Activated CD4-positive, alpha-beta T cell treated with anti-CD3 and anti-CD28 coated beads, Interleukin-2, amount 50 U/mL, for 24 hours (primary cell): ENCODE measurements at places on chromosomes 7 and 10.

GRCh38 chr10:8504499-8504898 is 450.0 kb downstream of the GATA3 start:
- no peak for DNase-seq

DNA sequence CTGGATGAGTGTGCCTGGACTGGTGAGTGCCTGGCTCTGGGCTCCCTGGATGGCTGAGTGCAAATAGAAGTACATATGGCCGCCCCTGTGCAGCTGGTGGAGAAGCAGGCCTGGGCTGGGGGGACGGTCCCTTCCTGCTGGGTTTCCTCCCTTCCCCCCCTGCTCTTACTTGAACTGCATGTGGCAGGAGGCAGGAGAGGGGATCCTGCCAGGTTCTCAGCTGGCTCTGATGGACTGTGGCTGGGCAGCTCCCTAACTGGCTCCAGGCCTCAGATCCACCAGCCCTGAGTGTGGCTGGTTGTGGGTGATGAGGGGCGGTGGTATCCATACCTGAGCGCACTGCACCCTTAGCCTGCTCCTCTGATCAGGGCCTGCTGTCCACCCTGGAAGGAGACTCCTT is 26.9 kb downstream of the ADCY1 start:
- no peak for DNase-seq

DNA sequence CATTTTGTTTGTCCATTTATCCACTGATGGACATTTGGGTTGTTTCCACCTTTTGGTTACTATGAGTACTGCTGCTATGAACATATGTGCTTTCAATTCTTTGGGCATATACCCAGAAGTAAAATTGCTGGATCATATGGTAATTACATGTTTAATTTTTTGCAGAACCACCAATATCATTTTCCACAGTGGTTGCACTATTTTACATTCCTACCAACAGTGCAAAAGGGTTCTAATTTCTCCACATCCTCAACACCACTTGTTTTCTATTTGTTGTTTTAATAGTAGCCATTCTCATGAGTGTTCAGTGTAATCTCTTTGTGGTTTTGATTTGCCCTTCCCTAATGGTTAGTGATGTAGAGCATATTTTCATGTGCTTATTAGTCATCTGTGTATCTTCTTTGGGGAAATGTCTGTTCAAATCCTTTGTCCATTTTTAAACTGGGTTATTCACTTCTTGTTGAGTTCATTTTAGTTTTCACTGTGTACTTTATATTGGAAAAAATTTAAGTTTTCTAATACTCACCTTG is 101.9 kb downstream of the HIBADH start:
- no peak for DNase-seq

DNA sequence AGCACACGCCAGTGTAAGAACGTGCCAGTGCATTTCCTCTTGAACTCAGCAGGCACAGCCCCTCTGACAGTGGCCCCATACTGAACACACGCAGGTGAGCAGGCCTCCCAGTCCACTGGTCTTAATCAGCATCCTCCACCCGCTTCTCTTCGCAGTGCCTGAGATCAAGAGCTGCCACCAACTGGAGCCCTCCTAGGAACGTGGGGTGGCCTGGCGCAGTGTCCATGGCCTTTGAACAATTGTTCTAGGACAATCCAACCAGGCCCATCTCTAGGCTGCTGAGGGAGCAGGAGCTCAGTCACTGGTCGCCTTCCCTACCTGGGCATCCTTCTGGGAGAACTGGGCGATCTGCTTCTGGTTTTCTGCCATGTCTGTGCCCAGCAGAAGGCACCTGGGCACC is 15.2 kb downstream of the PYROXD2 start:
- no peak for DNase-seq

DNA sequence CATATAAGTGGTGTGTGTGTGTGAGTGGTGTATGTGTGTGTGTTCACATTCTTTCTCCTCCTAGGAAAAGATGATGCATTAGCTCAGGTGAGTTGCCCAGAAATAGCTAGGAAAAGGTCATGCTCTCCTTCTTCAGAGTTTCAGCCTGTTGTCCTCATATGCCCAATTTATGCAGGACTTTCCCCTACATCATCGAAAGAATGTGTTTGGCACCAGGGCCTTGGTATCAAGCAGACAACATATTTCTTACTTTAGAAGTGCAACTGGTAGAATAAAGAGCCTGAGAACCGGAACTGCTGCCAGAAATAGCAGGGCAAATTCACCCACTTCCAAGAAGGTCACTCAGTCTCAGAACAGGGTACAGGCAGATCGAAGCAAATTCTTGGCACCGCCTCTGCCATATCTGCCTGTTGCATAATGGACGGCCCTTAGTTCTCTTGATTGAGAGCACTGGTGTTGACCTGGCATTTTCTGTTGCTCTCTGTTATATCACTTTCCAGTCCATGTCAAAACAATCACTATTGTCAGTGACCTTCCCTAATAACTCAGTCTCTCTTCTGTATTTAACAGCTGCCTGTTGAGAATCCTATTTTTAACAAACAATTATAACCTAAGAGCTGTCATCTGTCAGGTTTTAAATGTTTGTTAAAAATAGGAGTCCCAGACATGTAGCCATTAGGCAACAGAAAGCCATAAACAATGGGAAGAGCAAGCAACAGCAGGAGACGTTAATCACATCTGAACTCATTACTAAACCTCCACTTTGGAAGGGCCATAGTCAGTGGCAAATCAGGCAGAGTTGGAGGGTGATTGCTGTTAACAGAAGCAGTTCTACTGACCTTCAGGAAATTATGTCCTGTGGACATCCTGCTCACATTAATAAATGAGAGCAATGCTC is 20.7 kb downstream of the ADRB1 start:
- no peak for DNase-seq

- DNase-seq: no peak
Observed at GRCh38 chr7:70035955-70036354, 437.7 kb downstream of the AUTS2 start.

DNA sequence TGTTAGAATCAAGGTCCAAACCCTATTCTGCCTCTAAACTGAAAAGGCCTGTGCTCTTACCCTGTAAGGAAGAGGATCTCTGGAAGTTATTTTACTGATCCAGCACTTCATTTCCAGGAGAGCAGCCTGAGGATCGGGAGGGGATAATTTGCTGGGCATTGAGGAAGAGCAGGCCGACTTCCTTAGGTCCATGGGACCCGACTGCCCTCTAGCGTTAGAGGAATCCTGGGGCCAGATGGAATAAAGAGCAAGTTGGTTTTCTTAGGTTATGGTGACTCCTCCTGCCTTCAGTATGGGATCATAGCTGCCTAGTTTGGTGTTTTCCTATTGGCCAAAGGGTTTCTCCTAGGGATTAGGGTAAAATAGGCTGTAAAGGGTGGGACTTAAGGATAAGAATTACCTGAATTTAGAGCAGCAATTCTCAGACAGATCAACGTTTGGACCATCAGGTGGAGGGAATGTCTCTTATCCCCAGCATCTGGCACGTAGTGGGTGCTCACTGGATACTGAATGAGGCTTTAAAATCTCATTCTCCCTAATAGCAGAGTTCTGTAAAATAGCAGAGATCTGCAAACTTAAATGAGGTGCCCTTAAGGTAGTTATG is 40.0 kb upstream of the SORBS1 start:
- DNase-seq: peak; percentile 30

- DNase-seq: no peak
Observed at GRCh38 chr10:50260791-50261281, 9.5 kb upstream of the ASAH2 start.

- DNase-seq: no peak
Observed at GRCh38 chr7:101803203-101804087, 14.0 kb upstream of the CUX1 start.

DNA sequence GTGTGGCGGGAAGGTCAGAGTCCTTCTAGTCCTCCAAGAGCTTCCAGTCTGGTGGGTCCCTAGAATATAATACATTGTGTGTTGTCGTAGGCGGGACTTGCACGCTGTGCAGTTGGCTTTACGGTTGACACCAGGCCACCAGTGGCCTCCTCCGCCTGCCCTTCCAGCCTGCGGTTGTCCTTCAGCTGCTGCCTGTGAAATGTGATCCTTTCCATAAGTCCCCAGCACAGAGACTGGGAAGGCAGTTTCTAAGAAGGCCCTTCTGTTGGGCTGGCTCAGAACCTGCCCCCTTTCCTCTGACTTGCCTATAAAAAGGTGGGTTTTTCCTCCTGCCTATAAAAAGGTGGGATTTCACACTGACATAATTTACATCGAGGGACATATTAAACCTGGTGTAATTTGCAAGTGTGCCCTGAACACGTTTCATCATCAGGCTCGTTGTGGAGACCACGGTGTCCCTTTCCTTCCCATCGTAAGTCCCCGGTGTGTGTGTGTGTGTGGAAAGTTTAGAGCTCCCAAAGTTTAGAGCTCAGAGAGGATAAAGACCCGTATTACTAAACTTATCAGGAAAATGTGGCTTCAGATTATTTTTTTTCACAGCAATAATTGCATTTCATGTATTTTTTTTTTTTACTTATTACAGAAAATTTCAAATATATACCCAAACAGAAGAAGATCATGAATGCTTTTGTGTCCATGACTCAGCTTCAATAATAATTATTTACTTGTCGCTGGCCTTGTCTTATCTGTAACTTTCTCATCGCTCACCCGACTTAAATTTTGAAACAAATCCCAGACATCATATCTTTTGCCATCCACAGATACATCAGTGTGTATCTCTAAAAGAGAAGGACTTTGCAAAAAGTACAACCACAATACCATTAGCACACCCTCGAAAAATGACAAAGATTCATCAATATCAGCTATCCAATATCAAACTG is 45.1 kb downstream of the CUX1 start:
- DNase-seq: no peak

- DNase-seq: no peak
Observed at GRCh38 chr7:55179931-55180682, 161.3 kb downstream of the EGFR start.
